ENCODE measurements at places on chromosomes 11 and 22.

DNA sequence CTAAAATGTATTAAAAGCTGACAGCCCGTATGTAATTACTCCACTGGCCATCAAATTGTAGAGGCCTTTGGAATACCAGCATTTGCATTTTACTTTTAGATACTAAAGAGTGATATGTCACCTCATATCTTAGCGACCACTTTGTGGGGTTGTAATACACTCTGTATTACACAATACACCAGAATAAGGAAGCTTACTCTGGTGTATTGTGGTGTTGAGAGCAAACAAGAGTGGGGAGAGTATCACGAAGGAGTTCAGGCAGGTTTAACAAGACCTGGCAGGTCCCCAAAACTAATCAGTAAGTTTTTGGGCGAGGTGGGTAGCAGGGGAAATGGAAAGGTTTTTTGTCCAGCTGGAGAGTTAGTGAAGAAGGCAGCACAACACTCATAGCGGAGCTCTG is 3.2 kb downstream of the NUP50 start:
- no peak for DNase-seq

DNA sequence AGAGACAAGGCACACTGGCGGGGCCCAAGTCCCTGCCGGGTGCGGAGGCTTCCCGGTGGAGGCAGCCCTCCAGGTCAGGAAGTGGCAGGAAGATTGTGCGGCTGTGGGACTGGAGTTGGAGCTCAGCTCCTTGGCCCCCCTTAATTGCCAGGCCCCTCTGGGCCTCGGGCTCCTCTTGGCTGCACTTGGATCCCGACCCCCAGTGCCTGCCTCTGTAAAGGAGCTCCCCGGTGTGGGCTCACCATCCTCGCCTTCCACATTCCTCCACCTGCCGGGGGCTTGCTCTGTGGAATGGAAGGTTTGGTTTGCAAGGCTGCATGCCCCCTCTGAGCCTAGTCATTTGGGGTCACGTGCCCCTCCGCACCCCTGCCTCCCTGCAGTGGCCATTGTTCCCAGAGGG is 38.1 kb upstream of the COMT start:
- DNase-seq: no peak

DNA sequence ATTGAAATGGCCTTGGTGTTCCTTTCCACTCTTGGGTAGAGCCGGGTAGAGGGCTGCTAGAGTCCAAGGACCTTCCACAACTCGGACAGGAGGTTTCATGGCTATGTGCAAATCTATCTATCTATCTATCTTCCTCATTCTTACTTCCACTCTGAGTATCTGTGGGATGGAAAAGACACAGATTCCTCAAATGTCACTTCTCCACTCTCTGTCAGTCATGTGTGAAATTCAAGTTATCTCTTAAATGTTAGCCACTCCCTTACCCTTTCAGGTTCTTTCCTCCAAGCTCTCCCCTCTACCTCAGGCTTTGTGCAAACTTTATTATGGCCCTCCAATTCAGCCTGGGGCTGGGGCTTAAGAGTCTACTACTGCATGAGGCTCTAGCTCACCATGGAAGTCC is 84.3 kb downstream of the GDPD4 start:
- DNase-seq: no peak

DNA sequence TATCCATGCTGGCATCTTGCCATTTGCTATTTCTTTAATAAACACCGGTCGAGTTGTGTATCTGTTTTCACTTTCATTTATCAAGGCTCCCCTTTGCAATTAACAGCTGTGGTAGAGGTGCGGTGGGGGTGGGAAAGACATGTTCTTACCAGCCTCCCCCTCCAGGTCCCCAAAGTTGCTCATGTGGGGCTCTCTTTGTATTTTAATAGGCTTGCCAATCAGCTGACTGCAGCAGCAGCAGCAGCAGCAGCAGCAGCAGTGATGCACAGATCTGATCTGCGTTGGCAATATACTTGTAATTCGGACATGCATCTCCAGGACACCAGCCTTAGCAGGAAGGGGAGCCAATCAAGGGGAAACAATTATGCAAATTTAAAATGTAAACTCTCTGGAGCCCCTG is 40.3 kb upstream of the E2F8 start:
- no peak for DNase-seq

GRCh38 chr22:49269928-49270327 is 557.7 kb downstream of the BRD1 start:
- no peak for DNase-seq

DNA sequence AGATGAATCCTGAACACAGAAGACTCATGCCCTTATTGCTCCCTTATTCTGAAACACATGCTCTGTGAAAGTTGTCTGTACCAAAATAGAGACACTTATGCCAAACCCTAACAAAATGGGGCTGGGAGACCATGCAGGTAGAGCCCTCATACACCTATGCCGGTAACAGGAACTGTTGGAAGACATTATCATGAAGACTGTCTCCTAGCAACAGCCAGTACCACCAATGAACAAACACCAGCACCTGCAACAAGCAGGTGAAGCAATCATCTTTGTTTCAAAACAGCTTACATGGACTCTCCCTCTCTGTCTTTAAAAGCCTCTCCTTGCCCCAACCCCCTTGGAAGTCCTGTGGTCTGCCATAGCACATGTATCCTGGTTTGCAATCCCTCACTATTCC is 17.2 kb downstream of the SLC5A4 start:
- DNase-seq: no peak

DNA sequence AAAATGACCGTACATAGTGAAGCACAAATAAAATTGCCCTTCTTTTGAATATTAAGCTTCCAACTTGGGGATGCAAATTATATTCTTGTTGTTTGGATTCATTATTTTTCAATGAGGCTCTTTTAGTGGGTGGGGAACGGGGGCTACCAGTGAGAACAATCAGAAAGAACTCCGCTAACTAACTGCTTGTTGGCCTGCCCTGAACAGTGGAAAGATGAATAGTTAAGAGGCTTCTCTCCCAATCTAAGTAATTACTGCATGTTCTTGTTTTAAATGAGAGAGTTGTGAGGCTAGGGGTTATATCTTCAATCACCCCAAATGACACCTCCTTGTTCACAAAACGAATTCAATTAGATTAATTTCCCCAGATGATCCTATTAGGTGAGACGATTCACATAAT is 322.0 kb downstream of the FAT3 start:
- no peak for DNase-seq

- no peak for DNase-seq
Measured at GRCh38 chr11:117915672-117916235, 13.4 kb downstream of the TMPRSS13 start.

GRCh38 chr11:121138259-121138658 is 37.2 kb downstream of the TECTA start:
- DNase-seq: no peak

- no peak for DNase-seq
Measured at GRCh38 chr11:638631-639331, 1.7 kb downstream of the DRD4 start.

DNA sequence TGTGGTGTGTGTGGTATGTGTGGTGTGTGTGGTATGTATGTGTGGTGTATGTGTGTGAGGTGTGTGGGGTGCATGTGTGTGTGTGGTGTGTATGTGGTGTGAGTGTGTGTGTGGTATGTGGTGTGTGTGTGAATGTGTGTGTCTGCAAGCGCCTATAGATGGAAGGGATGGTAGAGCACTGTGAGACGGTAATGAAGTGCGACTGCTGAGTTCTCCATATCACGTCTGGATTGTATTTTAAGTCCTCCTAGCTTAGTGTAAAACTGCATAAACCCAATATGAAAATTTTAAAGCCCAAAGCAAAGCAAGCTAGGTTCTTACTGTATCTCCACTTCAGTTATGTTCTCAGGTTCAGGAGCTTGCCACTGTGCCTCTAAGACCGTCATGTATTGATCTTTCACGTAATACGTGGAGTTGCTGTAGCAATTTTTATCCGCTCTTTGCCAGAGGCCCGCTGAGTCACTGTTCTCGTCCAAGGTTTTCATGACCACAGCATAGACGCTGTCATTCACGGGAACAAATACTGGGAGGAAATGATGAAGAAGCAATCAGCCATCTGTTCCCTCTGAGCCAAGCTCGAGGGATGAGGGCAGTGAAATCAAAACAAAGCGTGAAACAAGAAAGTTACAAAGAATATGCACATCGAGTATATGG is 5.5 kb downstream of the PLET1 start:
- no peak for DNase-seq

GRCh38 chr22:27107824-27108223 is 450.4 kb downstream of the MIAT start:
- DNase-seq: no peak

- DNase-seq: no peak
Measured at GRCh38 chr22:23689414-23689813, 1.4 kb upstream of the RGL4 start.

DNA sequence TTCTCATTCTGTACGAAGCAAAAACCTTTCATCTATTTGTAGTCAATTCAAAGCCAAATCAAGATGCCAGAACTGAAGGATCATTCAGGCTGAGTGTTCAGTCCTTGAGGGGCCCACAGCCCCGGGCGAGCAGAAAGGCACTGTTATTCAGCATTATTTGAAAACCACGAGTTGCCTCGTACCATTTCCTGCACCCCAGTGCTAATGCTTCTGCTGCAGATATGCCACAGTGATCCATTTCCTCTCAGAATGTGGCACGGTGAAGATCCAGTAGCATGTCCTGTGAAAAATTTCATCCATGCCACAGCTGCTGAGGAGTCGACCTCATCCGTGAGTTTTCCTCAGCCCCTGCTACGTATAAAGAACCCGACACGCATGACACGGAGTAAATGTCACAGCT is 85.4 kb downstream of the OSBP2 start:
- DNase-seq: no peak

- DNase-seq: no peak
Measured at GRCh38 chr11:112128483-112129121, 35.3 kb downstream of the IL18 start.

DNA sequence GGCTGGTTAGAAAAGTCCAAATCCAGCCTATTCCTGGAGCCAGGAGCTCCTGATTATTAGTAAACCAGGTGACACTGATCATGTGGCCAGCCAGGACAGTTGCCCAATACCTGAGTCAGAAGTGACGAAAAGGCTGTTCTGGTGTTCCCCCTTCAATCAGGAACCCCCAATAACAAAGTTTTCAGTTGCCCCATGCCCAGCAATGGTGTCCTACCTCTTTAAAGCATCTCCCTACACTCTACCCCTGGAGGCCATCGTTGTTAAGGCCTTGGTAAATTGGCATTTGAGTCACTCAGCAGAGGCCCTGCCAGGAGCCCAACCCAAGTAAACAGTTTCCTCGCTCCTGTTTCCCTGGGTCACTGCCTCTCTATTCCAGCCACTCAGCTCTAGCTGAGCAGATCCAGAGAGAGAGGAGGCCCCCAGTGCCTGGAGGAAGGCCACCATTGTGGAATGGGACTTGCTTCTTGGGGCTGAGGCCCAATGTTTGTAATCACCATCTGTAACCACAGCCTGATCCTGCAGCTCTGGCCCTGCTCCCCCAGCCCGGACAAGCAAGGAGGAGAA is 25.0 kb downstream of the ARHGAP1 start:
- no peak for DNase-seq

GRCh38 chr11:15525582-15525981 is 410.9 kb downstream of the INSC start:
- DNase-seq: no peak

DNA sequence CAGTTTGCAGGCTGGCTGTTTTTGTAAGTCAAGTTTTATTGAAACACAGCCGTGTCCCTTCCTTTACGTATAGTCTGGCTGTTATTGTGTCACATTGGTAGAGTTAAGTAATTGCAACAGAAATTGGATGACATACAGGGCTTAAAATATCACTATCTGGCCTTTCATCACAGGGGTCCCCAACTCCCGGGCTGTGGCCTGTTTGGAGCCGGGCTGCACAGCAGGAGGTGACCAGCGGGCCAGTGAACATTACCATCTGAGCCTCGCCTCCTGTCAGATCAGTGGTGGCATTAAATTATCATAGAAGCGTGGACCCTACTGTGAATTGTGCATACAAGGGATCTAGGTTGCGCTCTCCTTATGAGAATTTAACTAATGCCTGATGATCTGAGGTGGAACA is 31.7 kb downstream of the EXT2 start:
- DNase-seq: no peak

DNA sequence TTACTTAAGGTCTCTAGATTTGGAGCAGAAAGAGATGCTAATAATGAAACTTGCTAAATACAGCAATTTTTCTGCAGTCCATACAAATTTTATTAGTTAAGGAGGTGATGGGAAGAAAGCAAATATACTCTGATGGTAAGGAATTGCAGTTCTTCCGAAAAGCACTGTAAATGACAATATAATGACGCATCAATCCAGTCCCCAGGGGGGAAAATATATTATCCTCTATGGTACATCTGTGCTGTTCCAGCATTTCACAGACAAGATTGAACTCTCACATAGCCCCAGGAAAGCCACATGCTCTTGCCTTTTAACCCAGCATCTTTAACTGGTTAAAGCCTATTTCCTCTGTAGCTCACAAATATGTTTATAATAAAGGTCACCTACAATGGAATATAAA is 416.6 kb upstream of the CCDC90B start:
- no peak for DNase-seq

- no peak for DNase-seq
Measured at GRCh38 chr22:42664976-42665831, 16.0 kb upstream of the CYB5R3 start.

GRCh38 chr11:1739576-1739975 is 10.8 kb downstream of the IFITM10 start:
- DNase-seq: no peak

DNA sequence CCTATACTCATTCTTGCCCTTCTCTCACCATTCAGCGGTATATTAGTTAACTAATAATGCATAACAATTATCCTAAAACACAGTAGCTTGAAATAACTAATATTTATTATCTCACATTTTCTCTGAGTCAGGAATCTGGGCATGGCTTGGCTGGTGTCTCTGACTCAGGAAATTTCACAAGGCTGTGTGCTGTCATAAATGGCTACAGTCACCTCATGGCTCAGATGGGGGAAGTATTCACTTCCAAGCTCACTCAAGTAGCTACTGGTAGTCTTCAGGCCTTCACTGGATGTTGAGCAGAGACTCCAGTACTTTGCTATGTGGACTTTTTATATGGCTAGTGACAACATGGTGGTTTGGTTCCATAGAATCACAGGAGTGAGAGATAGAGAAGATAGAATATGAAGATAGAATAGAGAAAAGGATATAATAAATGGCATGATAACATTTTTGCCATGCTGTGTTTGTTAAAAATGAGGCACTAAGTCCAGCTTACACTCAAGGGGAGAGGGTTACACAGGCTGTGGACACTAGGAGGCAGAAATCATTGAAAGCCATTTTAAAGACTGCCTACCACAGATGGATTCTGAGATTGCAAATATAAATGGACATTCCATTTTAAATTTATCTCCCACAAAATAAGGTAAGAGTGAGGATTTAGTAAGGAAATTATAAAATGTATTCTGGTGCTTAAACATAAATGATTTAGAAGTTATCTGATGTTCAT is 997.8 kb upstream of the CHORDC1 start:
- DNase-seq: no peak
